D721Med (cell line): ENCODE measurements at places on chromosomes 5 and 9.

GRCh38 chr5:334903-335739 is 13.6 kb downstream of the AHRR start:
- no peak for DNase-seq

GRCh38 chr9:95481000-95481399 is 35.8 kb downstream of the PTCH1 start:
- no peak for DNase-seq

- DNase-seq = no peak
Observed at GRCh38 chr9:120416781-120417427, 163.1 kb downstream of the CDK5RAP2 start.

GRCh38 chr9:101038488-101038887 is 10.0 kb downstream of the PLPPR1 start:
- no peak for DNase-seq

DNA sequence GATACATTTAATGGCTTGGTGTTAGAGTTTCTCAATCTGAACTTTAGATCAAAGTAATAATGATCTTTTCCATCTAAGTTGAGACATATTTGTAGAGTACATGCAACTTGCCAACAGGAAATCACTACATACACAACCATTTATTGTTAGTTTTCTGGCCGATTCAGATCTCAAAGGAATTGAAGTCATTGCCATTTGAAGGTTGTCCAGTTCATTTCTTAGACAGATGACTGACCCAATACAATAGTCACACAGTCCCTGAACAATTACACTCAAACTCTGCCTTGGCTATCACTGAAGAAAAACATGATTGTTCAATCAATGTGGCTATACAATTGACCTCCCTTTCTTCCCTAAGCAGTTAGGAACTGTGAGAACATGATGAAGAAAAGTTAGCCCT is 753.2 kb upstream of the RIOK2 start:
- DNase-seq = no peak

GRCh38 chr5:67672636-67673035 is 476.0 kb upstream of the CD180 start:
- DNase-seq = no peak

GRCh38 chr9:6512085-6512657 is 99.2 kb downstream of the UHRF2 start:
- DNase-seq = no peak

DNA sequence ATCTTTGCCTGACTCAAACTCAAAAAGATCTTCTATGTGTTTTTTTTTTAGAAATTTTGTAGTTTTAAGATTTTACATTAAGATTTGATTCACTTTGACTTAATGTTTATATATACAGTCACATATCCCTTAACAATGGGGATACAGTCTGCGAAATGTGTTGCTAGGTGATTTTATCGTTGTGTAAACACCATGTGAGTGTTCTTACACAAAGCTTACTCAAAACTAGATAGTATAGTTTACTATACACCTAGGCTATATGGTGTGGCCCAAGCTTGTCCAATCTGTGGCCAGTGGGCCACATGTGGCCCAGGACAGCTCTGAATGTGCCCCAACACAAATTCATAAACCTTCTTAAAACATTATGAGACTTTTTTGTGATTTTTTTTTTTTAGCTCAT is 131.9 kb downstream of the CWC27 start:
- no peak for DNase-seq

DNA sequence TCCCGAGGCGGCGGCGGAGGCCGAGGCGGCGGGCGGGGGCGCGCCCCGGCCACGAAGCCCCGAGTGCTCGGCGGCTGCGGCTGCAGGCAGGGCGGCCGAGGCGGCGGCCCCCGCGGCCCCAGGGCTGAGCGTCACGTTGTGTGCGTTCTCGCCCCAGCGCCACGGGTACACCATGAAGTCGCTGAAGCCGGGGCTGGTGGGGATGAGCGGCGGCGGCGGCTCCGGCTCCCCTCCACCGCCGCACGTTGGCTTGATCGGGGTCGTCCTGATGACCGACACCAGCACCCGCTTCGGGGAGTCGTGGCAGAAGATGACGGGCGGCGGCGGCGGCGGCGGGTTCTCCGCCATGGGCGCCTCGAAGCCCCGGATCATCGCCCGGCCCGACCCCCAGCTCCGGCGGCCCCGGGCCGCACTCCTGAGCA is 498 bp downstream of the ZNF367 start:
- no peak for DNase-seq

DNA sequence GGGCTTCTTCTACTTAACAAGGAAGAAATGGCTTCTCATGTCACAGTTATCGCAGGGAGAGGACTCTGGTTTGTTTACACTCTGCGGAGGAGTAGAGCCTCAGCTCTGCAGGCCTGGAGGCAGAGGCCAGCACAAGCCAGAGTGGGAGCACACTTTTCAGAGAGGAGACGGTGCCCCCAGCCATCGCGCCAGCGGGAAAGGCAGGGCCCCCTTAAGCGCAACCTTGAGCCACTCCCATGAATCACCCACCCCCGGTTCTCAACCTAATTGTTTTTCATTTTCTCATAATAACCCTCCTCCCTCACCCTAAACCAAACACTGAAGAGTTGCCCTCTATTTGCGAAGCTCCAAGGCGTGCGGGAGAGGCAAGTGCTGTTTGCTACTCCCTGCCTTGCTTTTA is 208.4 kb upstream of the TBCA start:
- DNase-seq = no peak

DNA sequence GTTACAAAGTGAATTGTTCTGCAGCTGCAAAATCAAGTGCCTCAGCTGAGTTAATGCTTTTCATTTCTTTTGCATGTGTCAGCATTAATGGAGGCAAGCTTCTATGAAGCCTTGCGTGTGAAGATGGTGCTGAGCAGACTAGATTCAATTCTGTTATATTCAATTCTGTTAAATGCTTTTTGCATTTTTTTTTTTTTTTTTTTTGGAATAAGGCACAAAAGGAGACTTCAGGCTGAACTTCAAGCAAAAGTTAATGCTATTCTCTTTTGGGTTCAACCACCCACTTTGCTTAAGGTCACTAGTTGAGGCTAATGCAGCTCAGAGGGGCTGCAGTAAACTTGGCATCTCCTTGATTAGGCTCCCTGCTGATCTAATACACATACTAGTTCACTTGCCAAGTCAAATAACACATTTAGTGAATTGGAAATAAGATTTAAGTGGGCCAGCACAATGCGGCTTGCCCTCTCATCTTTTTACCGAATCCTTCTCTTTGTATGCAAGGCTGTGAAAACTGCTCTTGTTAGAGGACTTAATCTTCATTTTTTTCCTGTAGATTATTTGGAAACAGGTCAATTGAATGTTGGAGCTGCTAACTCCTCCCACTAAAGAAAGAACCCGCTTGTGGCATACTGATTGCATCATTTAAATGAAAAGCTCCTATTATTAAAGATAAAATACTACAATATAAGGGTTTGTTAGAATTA is 1020.2 kb downstream of the NR2F1-AS1 start:
- no peak for DNase-seq

GRCh38 chr9:134134949-134135342 is 936 bp upstream of the WDR5 start:
- peak; percentile 54 for DNase-seq

DNA sequence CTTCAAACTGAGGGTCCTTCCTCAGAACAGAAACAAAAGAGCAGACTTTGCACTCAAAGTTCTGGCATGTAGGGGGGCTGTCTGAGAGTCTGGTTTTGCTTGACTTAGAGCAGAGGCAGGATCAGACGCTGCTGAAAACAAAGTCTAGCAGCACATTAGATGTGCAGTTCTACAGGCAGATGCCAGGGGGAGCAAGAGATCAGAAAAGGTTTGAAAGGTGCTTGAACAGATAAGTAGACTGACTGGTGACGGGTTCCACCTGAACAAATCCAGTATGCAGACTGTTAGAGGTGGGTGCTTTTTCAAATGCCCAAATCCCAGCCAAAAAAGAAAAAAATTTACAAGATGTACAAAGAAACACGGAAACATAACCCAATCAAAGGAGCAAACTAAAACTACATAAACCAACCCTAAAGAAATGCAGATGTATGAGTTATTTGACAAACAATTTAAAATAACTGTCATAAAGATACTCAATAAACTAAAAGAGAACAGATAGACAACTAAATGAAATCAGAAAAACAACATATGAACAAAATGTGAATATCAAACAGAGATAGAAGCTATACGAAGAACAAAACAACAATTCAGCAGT is 194.7 kb upstream of the FREM1 start:
- no peak for DNase-seq

- DNase-seq = no peak
Observed at GRCh38 chr9:8962084-8962483, 1162.5 kb upstream of the DMAC1 start.

DNA sequence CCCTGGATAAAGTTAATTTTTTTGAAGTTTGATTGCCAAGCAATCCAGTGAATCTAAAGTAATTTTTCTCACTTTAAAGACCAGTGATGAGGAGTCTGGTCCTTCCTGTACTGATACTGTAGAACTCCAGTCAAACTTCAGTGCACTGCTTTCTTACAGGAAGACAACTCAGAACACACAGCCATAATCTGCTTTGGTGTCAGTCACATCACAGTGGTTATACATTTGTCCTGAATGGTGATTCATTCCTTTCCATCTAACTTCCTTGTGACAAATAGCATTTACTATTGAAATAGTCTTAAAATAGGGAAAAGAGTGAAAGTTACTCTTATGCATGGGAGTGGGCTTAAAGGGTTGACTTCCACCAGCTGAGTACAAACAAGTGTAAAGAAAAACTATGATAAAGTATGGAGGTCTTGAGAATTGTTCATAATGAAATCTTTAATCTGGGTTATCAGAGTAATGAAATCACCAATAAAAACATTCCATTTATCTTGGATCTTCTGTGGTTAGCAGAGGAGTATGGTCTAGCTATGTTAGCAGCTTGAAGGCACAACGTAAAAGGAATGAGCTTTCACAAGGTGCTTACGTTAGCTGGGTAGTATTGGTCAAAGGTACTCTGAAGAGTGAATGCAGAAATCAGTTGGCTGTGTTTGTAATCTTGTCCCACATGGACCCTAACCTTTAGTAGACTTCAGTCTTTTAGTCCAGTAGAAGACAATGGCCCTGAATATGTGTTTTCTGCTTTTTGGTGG is 41.5 kb downstream of the DCP2 start:
- no peak for DNase-seq

- DNase-seq = no peak
Observed at GRCh38 chr9:84514421-84514820, 155.1 kb upstream of the NTRK2 start.

- DNase-seq = no peak
Observed at GRCh38 chr5:112228667-112229066, 190.4 kb downstream of the EPB41L4A start.

GRCh38 chr5:177403102-177403791 is 2.8 kb upstream of the PFN3 start:
- DNase-seq = no peak

DNA sequence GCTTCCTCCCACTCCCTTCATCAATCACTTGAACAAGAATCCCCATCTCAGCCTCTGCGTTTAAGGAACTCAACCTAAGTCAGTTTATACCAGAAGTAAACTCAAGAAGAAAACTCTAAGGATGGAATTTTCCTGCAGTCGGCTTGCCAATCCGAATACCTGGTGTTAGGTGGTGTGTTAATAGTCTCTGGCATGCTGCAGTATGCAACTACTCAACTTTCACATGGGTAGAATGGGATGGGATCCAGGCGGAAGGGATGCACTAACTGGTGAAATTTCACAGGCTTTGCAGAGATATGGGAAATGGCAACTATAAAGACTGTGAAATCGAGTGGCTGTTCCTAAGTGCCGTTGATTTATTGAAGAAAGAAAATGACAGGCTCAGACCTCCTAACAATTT is 560.6 kb downstream of the TLE1 start:
- no peak for DNase-seq

DNA sequence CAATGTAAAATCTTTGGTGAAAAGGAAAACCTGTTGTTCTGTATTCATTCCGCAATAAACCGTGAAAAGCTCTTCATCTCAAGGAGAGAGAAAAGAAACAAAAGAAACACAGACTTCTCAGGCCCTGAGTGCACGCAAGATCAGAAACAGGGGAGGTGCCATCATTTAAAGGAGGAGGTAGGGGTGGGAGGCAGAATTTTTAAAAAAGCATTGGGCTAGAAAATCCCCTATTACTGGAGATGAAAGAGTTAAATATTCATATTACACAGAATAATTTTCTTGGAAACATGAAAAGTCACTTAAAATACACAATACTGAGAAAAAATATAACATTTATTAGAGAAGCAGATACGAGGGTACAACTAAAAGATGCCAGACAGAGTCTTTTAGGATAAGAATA is 56.3 kb downstream of the USP20 start:
- no peak for DNase-seq

GRCh38 chr9:100282388-100282719 is 70.4 kb downstream of the TEX10 start:
- no peak for DNase-seq

DNA sequence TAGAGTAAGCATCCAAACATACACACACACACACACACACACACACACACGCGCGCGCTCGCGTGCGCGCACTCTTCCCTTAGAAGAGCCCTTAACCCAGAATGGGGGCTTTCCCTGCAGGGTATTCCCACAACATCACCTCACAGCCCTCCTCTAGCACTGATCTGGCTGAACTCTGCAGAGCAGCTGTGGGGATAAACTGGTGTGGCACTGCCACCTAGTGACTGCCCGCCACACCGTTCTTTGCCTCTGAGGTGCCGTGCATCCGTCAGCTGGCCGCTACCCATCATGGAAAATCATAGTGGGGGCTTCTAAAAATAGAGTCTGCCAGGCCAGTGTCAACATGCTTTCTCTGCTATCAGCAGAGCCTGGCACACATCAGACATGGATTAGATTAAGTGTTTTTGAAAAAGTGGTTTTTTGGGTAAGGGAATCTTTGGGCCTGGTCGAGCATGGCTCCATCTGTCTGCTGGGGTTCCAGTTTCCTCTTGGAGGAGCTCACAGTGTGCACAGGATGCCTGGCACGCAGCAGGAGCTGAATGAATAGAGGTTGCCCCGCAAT is 88.1 kb downstream of the KCNN2 start:
- peak; percentile 27 for DNase-seq

- no peak for DNase-seq
Observed at GRCh38 chr9:4755026-4755609, 14.1 kb upstream of the AK3 start.

GRCh38 chr5:115262011-115262320 is 711 bp downstream of the PGGT1B start:
- no peak for DNase-seq

GRCh38 chr9:19174127-19174912 is 47.0 kb upstream of the PLIN2 start:
- DNase-seq = no peak

DNA sequence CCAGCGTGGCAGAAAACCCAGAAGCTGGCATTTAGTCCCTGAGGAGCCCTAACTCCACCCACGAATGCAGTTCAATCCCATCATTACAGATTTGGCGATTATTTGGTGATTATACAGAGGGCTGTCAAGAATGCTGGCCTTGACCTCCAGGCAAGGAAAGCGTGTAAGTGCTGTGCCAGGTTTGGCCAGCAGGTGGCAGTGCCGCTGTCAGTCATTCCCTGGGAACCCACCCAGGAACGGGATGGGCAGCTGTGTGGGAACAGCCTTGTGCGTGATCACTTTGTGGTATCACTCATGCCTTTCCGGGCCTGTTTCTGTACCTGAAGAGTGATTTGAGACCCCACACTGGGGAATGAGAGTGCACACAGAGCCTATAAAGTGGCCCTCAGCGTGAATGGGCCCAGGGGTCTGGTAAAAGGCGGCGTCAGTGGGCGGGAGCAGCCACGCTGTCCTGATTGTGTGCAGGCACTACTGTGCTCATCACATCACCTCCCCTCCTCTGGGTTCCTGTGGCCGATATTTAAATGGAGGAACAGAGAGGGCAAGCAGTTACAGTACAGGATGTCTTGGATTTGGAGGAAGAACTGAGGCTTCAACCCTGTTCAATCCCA is 215.6 kb downstream of the ROR2 start:
- DNase-seq = peak; percentile 87
